ENCODE measurements at places on chromosomes 12 and 14.

DNA sequence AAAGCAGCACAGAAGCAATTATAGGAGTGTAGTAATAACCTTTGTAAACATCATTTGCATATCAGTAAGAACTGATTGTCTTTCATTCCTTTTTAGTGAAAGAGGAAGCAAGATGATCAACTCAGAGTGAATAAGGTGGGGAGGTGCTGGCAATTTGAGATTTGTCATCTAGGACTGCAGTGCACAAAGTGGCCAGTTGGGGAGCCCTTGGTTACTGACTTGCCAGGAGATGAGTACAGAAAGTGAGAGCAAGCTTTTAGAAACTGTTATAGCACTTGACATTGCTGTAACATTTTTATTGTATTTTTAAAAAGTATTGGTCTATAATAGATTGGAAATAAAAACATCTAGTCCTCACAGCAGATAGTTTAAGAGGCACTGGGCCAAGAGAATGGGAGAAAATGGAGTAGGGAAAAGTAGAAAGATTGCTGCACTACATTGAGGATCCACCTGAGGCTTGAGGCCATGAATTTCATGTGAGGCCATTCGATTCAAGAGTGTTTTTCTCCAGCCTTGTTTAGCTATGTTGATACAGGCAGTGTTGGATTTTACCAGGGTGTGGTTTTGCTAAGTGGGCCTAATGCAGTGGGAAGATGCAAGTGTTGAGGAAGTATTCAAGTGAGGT, 98.2 kb downstream of the SNAPC1 start:
- peak; percentile 86 for DNase-seq

GRCh38 chr12:82034769-82035168, 275.6 kb upstream of the PPFIA2 start:
- no peak for DNase-seq

- DNase-seq = no peak
Measured at GRCh38 chr12:16076557-16076956, 165.4 kb downstream of the DERA start.

DNA sequence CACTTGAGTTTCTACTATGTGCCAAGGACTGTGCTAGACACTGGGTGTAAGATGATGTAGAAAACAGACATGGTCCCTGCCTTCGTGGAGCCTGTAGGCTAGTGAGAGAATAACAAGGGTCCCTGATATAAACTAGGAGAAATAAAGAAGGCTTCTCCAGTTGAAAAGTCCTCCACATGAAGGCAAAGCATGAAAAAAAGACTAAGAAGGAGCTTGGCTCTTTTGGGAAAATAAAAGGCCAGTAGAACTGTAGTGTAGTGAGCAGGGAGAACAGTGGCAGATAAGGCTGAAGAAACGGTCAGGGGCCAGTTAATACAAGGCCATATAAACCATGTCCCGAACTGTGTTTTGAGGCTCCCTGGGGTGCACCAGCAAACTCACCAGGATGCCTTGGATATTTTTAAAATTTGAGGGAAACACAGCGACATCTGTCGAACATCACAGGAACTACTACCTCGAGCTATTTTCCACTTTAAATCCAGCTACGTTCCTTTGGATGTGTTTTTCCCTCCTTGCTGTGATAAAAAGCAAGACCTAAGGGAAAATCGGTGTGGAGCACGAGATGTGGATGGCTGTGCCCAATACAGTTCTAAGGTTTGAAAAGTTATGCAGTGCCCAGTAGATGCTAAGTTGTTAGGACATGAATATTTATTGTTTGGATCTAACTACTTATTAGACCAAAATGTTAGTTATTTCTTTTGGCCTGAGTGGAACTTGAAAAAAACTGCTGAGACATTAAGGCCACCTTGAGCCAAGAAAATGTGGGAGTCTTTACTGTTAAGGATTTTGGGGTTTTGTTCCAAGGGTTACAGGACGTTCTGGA, 8.5 kb upstream of the CFL2 start:
- DNase-seq = peak; percentile 69

DNA sequence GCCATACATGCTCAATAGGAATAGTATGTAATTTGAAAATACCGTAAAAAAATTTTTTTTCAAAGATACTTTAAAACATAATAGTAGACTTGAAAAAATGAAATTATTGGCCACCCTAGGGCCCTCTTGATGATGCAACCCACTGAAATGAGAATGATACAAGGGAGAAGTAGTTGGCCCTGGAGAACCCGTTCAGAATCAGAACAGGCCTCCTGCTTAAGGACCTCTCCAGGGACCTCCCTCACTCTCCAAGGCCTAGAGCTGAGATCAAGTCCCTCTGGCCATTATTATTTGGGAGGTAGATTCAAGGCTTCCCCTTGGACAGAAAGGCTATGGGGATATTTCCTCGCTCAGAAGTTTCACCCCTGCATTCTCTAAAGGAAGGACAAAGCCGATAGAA, 11.9 kb downstream of the LALBA start:
- no peak for DNase-seq

- DNase-seq = no peak
Measured at GRCh38 chr14:38517426-38517825, 261.5 kb upstream of the CLEC14A start.

DNA sequence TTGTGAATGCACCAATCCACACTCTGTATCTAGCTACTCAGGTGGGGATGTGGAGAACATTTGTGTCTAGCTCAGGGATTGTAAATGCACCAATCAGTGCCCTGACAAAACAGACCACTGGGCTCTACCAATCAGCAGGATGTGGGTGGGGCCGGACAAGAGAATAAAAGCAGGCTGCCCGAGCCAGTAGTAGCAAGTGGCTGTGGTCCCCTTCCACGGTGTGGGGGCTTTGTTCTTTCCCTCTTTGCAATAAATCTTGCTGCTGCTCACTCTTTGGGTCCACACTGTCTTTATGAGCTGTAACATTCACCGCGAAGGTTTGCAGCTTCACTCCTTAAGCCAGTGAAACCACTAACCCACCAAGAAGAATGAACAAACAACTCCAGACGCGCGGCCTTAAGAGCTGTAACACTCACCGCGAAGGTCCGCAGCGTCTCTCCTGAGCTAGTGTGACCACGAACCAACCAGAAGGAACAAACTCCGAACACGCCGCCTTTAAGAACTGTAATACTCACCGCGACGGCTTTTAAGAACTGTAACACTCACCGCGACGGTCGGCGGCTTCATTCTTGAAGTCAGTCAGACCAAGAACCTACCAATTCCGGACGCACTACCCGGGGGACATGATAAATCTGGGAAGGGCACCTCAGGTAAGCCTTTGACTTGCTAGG, 4.6 kb upstream of the LDHB start:
- DNase-seq = no peak

DNA sequence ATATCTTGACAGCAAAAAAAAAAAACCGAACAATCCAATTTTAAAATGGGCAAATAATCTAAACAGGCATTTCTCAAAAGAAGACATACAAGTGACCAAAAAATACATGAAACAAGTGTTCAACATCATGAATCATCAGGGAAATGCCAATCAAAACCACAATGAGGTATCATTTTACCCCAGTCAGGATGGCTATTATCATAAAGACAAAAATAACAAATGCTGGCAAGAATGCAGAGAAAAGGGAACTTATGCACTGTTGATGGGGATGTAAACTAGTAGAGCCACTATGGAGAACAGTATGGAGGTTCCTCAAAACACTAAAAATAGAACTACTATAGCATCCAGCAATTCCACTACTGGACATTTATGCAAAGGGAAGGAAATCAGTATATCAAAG, 448.2 kb downstream of the RGS6 start:
- no peak for DNase-seq

All from activated effector memory CD4-positive, alpha-beta T cell treated with anti-CD3 and anti-CD28 coated beads, Interleukin-2, amount 50 U/mL, for 16 hours (primary cell).